ENCODE measurements at places on chromosomes 2 and 18.

DNA sequence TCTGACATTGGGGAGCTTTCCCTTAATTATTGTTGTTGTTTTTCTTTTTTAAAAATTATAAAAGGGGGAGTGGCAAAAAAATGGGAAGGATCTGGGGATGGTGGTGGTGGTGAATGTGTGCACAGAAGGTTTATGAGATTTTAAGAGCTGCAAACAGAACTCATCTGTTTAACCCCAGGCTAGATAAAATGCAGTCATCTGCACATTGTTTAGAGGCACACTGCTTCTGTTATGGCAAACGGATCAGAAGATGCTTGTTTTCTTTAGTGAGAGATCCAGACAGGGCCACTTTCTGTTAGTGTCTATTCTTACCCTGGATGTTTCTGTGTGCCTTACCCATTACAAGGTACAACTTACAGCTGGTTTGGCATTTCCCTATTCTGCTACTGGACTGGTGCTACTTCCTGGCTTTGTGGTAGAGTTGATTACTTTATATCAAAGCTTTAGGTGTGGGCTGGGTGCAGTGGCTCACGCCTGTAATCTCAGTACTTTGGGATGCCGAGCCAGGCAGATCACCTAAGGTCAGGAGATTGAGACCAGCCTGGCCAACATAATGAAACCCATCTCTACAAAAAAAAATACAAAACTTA, 68.2 kb upstream of the NRP2 start:
- no peak for DNase-seq

DNA sequence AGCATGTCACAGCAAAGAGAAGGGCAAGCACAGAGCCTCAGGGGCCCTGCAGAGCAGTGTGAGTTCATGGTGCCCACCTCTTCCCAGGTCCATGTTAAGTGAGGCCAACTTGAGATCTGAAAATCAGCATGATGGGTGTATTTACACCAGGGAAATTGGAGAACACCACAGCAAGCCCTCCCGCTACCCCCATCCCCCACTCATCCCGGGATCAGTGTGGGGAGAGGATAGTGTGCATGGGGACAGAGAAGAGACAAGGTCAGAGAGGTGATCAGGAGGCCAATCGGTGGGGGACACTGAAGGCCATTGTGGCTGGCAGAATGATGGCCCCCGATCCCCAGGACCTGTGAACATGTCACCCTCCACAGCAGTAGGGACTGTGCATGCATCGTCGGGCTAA, 54.7 kb downstream of the PTGR3 start:
- DNase-seq = no peak

GRCh38 chr2:147847746-147848391, 3.0 kb downstream of the ACVR2A start:
- DNase-seq = no peak

DNA sequence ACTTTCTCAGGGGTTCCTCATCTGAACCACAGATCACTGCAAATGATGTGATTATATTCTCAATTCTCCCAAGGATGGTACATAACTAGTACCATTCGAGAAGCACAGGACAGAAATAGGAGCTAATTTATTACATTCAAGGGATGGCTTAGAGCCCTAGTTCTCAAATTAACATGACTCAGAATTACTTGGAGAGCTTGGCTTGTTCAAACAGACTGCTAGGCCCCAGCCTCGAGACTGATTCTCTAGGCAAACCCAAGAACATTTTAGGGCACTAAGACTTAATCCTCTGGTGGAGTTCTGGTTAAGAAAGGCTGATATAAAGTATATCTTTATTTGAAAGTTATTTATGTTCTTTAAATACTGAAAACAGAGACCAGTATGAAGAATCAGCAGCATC, 35.8 kb downstream of the HIBCH start:
- no peak for DNase-seq

DNA sequence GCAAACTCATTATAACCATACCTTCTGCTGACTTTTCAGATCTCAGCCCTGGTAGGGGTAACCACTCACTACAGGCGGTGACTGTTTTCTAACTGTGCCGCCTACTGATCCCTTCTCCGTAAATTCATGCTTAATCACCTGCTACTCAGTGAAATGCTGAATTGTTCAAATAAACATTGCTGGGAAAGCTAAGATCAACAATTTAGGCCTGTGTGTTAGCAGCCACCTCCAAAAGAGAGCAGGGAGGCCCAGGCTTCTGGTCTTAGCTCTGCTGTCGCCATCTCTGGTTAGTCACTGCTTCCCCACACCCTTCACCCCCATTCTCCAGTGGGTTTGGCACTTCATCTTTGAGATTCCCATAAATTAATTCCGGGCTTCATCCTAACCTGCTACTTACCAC, 21.8 kb upstream of the NT5C1B start:
- no peak for DNase-seq

DNA sequence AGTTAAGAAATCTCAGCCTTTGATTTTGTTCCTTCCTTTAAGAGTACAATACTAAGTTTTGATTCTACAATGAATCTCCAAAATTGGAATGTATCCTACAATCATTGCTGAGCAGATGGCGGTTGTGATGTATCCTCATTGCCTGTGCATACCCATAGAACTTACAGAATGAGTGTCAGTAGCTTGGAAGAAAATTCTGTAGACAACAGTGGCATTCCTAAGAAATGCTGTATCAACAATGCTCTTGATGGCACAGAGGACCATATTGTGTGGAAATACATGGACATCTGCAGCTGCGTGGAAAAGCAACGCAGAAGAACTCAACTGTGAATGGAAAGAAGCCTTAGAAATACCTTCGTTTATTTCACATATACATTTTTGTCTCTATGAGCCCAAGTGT, 30.2 kb downstream of the GAREM1 start:
- DNase-seq = no peak

DNA sequence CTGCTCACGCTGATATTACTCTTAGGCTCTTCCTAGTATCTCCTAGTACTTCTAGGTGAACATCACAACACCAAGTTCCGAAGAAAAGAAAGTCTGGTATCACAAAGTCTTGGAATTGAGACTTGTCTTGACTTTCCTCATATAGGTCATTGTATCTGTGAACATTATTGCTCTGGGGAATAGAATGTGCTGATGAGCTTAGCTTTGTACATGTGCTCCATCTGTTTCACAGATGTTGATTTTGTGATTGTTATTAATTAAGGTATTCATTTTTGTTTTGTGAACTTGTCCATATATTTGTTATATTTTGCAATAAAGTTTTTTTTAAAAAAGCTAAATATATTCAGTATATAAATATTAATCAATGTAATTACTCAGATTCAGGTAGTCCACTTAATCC, 111.7 kb downstream of the BABAM2 start:
- no peak for DNase-seq

- DNase-seq = no peak
Measured at GRCh38 chr2:191352536-191352935, 107.3 kb downstream of the MYO1B start.

GRCh38 chr18:79515944-79516351, 120.2 kb downstream of the NFATC1 start:
- no peak for DNase-seq

DNA sequence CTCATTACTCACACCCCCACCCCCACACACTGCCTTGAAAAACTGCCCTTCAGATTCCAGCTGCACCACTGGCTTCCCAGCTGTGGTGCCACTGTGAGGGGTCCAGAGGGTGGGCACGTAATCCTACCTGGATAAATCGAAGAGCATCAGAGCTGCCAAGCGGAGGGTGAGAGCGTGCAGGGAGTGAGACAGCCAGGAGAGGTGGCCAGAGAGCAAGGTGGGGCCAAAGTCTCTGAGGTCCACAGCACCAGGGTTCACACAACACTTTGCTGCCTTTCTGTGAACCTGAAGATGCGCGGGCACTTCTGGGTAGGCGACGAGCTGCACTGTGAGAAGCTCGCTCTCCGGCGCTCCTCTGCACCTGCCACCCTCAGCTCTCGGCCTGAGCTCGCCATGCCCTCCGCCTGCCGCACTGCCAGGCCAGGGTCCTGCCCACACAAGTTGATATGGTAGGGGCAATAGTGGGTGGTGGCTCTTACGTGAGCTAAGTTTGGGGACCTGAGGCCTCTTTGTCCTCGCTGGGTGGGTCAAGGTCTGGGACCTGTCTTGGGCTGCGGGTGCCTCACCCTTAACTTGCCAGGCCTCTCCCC, 83.9 kb downstream of the MARCO start:
- DNase-seq = no peak

DNA sequence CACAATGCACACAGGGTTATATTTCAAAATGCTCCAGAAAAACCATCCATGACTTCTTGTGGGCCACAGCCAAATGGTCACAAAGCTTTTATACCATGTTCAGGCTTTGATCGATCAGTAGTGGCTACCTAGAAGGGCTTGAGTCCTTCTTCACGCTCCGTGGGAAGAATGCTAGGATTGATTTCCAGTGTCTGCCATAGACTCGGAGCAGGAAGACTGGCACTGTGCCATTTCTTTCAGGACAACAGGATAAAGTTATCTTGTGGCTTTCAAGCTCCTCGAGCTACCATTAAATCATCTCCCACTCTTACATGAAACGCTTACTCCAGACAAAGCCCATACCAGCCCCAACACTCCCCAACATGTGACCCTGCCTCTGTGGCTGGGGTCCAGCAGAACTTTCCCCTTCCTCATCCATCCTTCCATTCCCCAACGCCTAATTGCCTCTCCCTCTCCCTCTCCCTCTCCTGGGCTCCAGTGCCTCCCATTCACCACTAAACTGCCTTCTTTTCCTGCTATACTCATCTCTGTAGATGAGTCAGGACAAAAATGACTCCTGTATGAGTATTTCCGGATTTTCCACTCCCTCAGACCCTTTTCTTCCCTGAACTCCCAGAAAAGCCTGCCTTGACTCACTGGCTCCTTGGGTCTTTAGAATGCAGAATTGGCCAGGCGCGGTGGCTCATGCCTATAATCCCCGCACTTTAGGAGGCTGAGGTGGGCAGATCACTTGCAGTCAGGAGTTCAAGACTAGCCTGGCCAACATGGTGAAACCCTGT, 40.9 kb downstream of the ADD2 start:
- DNase-seq = no peak

All from BE2C (cell line).